MV-4-11 (cell line): ENCODE measurements at places on chromosomes 1 and 21.

GRCh38 chr1:27505420-27505680, 15.4 kb upstream of the WASF2 start:
- DNase-seq, result no peak

- no peak for DNase-seq
Measured at GRCh38 chr1:156668801-156669637, 8.2 kb downstream of the NES start.

- DNase-seq, result no peak
Measured at GRCh38 chr1:11668516-11668915, 4.5 kb downstream of the FBXO6 start.

DNA sequence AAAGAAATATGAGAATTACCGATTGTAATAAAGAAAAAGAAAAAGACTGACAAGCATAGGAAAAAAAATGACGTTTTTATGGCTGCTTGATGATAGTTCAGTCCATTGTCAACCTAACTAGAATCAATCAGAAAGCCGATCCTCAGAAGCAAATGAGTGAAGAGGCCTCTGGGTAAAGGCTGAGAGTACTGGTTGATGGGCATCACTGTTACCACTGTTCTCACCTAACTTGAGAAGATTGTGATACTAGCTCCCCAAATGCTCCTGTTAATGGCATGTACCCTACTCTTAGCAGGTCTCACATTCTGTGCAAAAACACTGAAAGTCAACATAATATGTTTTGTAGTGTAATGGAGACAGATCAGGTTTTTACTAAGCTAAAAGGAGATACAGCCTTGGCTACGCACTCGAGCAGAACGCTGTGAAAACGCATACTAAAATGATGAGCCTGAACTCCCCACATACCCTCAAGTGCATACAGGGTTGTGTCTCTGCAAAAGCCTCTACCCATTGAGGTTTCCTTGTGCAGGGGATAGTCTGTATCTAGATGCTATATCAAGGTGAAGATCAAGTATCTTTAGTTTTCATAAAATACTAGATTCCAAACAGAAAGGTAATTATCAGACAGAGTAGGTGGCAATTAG, 554.6 kb downstream of the SMYD3 start:
- no peak for DNase-seq

- DNase-seq, result no peak
Measured at GRCh38 chr1:236865818-236866155, 70.7 kb downstream of the MTR start.

- no peak for DNase-seq
Measured at GRCh38 chr1:231985296-231986023, 358.9 kb downstream of the DISC1 start.

GRCh38 chr21:28066076-28066475, 926.6 kb downstream of the LTN1 start:
- DNase-seq, result peak; percentile 74

DNA sequence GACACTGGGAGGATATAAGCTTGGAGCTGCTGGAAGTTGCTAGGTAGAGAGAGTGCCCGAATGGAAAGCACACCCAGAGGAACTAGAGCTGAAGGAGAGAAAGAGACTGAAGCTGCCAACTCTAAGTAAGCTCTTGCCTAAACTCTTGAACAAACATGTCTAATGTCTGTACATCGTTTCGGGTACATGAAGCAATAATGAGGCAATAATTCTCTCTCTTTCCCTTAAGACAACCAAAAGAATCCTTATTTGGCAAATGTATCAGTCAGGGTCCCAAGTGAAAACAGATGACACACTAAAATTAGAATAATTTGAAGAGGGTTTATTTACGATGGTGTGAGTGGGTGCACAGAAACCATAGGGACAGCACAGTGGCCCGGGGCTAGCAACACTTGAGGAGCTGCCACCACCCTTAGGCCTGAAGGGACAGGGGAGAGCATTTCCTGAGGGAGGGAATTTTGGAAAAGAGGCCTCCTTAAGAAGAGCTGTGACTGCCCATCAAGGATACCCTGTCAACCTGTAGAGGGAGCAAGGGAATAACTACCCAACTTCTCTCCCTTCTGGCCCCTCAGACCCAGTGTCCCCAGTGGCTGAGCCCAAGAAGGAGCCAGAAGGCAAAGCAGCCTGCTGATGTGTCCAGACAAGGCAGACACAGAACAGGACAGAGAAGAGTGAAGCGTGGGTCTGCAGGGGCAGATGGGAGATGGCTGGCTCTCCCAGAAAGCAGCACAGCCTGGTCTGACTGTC, 36.1 kb upstream of the KHDRBS1 start:
- DNase-seq, result peak; percentile 14

- DNase-seq, result no peak
Measured at GRCh38 chr1:161198194-161198896, 509 bp downstream of the ADAMTS4 start.

GRCh38 chr1:94884106-94884505, 42.8 kb downstream of the CNN3 start:
- no peak for DNase-seq

GRCh38 chr1:115545791-115546733, 95.7 kb upstream of the VANGL1 start:
- DNase-seq, result no peak

DNA sequence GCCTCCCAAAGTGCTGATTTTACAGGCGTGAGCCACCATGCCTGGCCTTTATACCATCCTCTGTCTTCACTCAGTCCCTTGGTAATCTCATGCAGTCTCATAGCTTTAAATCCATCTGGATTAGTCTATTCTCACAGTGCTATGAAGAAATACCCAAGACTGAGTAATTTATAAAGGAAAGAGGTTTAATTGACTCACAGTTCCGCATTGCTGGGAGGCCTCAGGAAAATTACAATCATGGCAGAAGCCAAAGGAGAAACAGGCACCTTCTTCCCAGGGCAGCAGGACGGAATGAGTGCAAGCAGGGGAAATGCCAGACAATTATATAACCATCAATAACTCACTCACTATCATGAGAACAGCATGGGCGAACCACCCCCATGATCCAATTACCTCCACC, 49.1 kb upstream of the CPLANE2 start:
- no peak for DNase-seq
